Cortex of kidney (tissue), 1 donor: ENCODE measurements at places on chromosomes 12 and 14.

GRCh38 chr14:33686218-33686617 lies 264.7 kb downstream of the EGLN3 start:
- no peak for DNase-seq

DNA sequence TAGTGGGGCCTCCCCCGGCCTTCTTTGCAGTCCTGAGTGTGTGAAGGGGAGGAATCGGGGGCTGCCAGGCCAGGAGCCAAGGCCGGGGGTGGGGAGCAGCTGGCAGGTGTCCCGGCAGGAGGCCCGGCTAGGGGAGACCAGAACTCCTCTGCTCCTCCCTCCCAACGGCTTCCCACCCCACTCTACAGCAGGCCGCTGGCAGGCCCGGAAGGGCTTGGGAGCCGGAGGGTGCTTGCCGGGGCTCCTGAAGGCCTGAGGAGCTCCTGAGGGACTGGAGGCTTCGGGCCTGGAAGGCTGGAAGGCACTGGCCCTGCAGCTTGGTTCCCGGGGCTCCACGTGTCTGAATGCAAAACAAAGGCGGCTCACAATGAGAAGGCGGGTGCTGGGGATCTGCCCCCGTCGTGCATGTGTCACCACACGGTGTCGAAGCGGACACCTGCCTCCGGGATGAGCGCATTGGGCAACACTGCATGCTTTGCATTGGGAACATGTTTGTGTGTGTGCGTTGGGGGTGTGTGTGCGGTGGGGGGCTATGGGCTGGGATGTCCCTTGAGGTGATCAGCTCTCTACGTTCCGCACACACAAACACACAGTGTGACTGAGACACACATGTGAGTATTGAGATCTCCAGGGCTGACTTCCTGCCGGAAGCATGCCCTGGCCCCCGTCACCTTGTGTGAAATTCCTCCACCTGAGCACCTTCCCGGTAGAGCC lies 30.9 kb upstream of the ANKRD9 start:
- DNase-seq: no peak

- DNase-seq: no peak
Observed at GRCh38 chr12:15842108-15842507, 40.1 kb upstream of the STRAP start.

GRCh38 chr14:87014856-87015255 lies 978.1 kb downstream of the GALC start:
- DNase-seq: no peak

GRCh38 chr12:26293612-26294011 lies 98.2 kb downstream of the SSPN start:
- DNase-seq: no peak

GRCh38 chr12:93587611-93588010 lies 15.1 kb downstream of the SOCS2 start:
- DNase-seq: no peak

DNA sequence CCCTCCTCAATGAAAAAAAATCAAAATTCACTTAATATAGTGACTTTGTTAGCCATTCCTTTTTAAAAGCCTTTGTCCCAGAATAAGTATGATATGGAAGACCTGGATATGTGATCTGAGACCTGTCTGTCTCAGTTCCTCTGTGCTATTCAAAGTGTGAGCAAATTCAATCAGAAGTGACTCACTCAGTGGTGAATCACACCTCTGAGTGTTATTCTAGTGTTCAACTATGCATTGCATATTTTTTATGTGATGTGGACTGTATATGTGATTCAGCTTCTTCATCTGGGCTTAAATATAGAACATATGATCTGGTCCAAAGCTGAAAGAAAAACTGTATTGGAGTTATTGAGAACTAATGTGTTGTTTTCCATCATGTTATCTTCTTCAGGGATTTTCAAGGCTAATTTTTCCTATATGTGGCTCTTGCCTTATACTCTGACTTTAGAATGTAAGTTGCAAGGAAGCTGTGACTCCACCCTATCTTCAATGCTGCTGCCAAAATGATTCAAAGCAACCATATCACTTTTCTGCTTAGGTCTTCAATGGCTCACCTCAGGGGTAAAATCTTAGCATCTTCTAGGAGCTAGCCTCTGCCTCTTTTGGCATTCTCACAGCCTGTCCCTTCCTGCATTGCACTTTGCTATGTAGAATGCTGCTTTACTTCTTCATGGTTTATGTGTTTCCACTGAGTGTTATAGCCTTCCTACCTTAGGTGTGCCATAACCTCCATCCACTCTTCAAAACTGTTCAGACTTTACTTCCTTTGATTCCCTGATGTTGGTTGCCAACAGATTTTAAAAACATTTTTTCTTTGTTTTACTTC lies 169.8 kb downstream of the OTOGL start:
- DNase-seq: no peak

DNA sequence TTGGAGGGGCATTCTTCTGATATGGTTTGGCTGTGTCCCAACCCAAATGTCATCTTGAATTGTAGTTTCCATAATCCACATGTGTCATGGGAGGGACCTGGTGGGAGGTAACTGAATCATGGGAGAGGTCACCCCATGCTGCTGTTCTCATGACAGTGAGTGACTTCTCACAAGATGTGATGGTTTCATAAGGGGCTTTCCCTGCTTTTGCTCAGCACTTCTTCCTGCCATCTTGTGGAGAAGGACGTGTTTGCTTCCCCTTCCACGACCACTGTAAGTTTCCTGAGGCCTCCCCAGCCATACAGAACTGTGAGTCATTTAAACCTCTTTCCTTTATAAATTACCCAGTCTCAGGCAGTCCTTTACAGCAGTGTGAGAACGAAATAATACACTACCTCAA lies 382.4 kb downstream of the VRK1 start:
- DNase-seq: no peak

DNA sequence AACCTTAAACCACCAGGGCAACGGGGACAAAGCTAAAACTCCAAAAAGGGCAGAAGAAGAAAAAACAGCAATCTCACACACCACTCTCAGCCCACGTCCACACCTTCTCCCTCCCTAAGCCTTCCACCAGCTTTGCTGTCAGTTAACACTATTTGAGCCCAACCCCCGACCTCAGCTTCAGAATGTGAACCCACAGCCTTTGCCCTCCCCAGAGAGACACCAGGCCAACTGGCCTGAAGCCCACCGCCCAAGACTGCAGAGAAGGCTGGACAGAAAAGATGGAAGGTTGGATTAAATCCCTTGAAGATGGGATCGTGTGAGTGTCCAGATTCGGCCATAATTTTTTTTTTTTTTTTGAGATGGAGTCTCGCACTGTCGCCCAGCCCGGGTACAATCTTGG lies 22.4 kb downstream of the IRF2BPL start:
- no peak for DNase-seq

DNA sequence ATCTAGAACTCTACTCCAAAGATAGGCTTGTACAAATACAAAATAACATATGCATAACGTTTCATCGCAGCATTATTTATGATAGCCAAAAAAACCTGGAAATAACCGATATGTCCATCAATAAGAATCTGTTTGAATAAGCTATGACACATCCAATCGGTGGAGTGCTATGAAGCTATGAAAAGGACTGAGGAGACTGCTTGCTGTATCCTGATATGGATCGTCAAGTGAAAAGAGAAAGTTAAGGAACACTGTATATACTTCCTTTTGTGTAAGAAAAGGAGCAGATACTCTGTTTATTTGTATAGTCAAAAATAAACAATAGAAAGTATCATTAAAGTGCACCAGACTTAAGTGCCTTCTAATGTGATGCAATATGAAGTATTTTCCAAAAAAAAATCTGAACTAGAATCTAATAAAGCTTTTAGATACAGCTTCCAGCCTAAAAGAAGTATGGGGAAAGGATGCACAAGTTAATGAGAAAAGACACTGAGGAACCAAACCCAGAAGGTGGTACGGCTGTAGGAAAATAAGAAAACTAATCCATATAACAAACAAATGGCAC lies 645 bp upstream of the KLHDC1 start:
- no peak for DNase-seq

- DNase-seq: no peak
Observed at GRCh38 chr12:129790331-129790730, 113.5 kb downstream of the TMEM132D start.

GRCh38 chr12:58459191-58459590 lies 461.1 kb downstream of the LRIG3 start:
- DNase-seq: no peak

DNA sequence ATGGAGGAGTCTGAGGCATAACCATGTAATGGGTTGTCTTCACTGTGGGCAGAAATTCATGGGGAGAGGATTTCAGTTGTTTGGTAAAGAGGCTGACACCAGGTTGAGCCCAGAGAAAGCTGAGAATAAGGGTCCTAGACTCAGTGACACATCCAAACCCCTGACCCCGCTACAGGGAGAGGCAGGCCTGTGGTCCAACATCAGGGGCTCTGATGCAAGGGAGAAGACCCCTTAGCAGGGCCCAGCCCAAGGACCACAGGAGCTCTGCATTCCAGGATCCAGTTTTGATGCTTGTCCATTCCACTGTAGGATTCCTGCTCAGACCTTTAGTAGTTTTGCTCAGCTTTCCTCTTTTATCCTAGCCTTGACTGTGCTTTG lies 15.5 kb downstream of the GPR68 start:
- no peak for DNase-seq

DNA sequence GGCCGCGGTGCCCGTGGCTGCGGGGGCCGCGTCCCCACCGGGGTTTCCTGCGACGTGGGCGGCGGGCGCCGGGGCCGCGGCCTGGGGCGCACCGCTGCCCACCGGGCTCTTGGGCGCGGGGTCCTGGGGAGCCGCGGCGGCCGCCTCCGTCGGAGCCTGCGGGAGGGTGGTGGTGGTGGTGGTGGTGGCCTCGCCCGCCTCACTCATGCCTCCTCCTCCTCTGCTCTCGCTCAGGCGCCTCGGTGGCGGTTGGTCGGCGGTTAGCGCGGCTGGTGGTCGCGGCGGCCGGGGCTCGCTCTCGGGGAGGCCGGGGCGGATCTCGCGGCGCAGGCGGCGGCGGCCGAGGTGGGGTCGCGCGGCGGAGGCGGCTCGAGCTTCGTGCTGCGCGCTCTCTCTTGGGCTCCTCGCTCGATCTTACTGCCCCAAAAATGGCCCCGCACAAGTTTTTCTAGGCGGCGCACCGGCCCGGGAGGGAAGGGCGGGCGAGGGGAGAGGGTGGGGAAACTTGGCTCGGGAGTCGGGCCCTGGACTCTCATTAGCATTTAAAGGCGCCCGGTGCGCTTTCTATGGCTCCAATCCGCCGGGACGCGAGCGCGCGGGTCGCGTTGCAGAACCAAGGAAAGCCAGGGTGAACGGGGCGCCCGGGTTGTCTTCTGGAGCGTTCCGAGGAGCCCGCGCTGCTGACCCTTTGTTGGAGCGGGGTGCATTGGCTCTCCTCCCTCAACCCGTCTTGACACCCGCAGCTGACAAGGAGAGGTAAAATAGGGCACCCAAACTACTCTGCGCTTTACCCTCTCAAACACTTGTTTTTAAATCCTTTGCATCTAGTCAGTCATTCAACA lies at the start of gene YBX3:
Gene YBX3, minus strand, starts transcription at position 419 of the 842 bp plus-strand sequence. Its CDS starts 212 bp downstream, at position 207.
- no peak for DNase-seq

GRCh38 chr12:110957652-110958051 lies 37.3 kb upstream of the MYL2 start:
- no peak for DNase-seq

DNA sequence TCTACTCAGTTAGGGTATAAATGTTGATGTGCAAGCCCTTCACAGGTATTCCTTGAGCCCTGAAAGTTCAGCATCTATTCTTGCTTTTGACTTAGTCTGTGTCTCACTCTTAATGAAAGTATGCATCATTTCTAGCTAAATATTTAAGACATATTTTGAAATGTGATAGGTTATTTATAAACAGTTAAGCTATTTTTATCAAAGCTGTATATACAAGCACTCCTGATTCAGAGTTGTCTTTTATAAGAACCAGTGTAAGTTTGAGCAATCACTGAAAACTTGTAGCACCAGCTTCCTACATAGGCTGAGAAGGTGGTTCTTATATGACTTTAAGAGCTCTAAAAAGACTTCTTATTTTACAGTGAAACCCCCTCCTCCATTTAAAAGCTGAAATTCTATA lies 98.6 kb downstream of the MYF5 start:
- DNase-seq: no peak

DNA sequence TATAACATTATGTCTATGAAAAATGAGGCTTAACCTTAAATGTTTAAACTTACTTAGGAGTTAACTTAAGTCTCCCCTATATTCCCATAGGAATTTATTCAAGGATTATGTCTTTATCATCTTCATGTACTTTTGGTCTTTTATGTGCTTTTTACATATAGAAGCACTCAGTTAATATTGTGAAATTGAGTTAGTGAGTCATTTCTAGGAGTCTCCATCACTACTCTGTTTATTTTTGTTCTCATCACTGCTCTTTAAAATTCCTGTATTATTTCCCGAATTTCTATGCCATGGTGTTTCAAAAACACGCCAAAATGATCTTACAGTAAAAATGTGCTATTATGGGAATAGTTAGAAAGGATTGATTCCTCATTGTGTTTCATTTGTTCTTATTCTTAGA lies 31.6 kb downstream of the TBC1D15 start:
- no peak for DNase-seq

GRCh38 chr12:53966085-53966384 lies 6.9 kb upstream of the HOXC11 start:
- no peak for DNase-seq

GRCh38 chr14:21268617-21269251 lies 508 bp downstream of the HNRNPC start:
- no peak for DNase-seq

DNA sequence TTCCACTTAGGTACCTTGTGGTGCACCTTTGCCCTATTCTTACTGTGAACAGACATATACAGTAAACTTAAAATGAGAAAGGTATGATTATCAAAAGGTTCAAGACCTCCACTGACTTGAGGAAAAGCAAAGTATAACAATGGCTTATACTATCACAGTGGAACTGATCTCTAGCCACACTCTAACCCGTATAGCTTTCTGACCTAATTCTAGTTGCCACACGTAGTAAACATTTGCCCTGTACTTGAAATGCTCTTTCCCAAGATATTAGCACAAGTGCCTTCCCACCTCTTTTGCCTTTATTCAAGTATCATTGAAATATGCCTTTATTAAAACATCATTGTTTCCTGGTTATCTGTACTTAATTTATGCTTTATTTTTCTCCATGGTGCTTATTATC lies 250.4 kb upstream of the PPFIA2 start:
- DNase-seq: no peak

DNA sequence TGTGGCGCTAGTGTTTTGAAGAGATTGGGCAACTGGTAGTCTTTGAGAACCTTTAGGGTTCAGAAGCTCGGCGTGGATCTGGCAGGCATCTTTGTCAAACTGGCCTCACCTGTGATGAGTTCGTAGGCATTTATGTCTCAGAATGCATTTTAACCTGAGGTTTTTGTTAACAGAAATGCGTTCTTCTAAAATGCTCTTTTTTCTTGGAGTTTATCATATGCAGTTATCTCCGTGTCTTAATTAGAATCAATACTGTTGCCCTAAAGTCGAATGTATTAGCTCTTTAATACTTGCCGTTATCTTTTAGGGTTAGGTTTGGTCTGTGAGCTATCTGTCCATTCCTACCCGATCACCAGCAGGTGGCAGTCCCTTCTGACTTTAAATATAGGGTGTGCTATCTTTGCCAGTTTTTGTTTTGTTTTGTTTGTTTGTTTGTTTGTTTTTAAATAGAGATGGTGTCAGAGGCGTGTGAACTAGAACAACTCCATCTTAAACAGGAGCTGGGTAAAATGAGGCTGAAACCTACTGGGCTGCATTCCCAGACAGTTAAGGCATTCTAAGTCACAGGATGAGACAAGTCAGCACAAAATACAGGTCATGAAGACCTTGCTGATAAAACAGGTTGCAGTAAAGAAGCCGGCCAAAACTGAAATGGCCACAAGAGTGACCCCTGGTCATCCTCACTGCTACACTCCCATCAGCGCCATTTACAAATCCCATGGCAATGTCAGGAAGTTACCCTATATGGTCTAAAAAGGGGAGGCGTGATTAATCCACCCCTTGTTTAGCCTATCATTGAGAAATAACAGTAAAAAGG lies 1.4 kb downstream of the ATF1 start:
- DNase-seq: no peak
